ENCODE measurements at places on chromosomes 7 and 10. TPM values are rescaled to one million over a fixed set of nuclear protein-coding genes. Genes with fewer than 3 reads are reported as not detected.

Gene ARHGAP22
- 15.1 TPM for polyA plus RNA-seq

GRCh38 chr7:128167791-128168666 lies 73.0 kb upstream of the LEP start:
- no peaks in the 10 kb centered on the region for H3K36me3 ChIP-seq
- H3K4me3 ChIP-seq, result no peak overlapping the region
- H3K4me1 ChIP-seq, result no peaks in the 10 kb centered on the region
- peaks cover 4% of the 10 kb centered on the region for H3K27me3 ChIP-seq
- no peak overlapping the region for H3K27ac ChIP-seq

Gene C10orf105
- not detected for polyA plus RNA-seq

DNA sequence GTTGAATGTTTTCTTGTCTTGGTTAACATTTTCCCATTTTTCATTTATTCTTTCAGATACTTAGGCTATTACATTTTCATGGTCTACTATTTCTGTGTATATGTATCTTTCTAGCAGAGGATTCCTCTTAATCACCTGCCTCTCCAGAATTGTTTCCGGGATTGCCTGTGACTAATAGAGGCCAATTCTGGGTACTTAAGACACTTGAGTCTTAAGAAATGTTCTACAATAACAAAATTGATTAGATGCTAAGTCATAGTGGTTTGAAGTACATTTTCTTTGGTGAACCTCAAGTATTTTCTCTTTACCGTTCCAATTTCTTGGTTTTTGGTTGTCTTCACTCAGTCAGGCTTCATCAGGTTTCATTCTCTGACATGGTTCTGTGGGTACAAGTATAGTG lies 26.4 kb downstream of the BBS9 start:
- H3K27me3 ChIP-seq, result no peaks in the 10 kb centered on the region
- no peak overlapping the region for H3K4me3 ChIP-seq
- no peaks in the 10 kb centered on the region for H3K36me3 ChIP-seq
- no peaks in the 10 kb centered on the region for H3K4me1 ChIP-seq
- no peak for DNase-seq

DNA sequence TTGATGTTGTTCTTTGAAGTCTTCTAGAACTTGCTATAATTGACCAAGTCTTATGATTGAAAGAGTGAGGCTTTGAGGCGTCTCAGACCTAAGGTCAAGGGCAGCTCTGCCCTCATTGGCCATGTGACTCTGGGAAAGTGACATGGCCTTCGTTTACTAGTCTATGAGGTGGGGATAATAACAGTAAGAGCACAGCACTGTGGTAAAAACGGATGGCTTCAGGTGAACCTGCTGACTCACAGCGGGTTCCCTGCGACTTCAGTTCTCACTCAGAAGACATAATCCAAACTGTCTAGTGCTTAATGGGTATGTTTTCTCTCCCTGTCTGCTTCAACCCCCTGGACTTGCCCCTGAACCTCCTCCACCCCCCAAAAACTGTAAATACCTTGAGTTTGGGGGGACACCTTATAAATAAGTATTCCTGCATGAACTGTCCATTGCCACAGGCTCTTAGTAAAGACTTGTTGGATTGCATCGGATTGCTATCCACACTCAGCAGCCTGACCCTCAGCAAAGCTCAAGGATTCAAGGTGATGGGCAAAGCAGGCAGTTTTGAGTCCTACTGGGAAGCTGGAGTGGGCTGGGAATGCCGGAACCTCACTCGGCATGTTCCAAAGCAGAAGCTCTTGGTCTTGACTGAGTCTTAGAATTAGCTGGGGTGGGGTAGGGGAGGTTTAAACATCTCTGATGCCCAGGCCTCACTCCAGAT lies 304.6 kb downstream of the KLF6 start:
- no peak overlapping the region for H3K4me3 ChIP-seq
- DNase-seq, result no peak
- no peak overlapping the region for H3K27ac ChIP-seq
- no peaks in the 10 kb centered on the region for H3K4me1 ChIP-seq
- no peaks in the 10 kb centered on the region for H3K27me3 ChIP-seq
- no peaks in the 10 kb centered on the region for H3K36me3 ChIP-seq

DNA sequence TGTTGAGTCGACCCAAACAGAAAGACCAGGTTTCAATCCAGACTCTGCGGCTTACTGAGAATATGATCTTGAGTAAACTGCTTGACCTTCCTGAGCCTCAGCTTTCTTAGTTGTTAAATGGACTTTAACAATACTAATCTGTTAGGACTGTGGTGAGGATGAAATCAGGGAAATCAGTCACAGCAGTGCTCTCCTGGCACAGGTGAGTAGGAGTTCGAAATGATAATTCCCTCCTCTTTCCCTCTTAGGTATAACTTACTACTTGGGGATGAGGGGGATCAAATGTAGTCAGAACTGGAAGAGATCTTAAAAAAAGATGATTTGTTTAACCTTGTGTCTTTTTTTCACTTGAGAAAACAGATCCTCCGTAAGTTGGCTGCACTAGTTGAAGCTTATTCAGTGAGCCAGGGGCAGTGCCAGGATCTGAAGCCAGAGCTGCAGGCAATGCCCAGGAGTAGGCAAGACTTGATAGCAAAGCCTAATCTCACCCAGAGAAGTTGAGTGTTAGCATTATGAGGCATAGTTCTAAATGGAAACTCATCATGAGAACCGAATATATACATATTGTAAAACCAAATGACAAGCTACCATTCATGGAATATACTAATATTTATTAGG lies 1.8 kb upstream of the MAGI2 start:
- no peaks in the 10 kb centered on the region for H3K27me3 ChIP-seq
- peak overlapping the region; percentile 85 for H3K4me3 ChIP-seq
- H3K36me3 ChIP-seq, result no peaks in the 10 kb centered on the region

Gene NPSR1
- not detected for polyA plus RNA-seq

DNA sequence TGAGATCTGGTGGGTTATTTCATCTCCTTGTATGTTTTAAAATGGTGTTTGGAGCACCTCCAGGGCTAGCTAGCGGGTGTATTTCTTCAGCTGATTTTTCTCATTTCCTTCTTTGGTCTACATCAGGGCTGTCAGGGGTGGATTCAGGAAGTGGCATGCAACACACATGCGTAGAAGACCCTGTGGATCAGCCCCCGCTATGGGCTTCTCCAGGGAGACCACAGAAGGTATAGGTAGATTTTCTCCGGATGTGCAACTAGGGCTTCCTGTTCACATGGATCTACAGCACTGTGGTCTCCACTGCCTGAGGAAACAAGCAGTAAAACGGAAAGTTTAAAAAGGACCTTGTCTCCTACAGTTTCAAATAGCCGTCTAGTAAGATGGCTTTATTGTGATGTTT lies 10.4 kb downstream of the NUB1 start:
- peaks cover 7% of the 10 kb centered on the region for H3K36me3 ChIP-seq
- H3K27ac ChIP-seq, result no peak overlapping the region
- H3K4me1 ChIP-seq, result no peaks in the 10 kb centered on the region

DNA sequence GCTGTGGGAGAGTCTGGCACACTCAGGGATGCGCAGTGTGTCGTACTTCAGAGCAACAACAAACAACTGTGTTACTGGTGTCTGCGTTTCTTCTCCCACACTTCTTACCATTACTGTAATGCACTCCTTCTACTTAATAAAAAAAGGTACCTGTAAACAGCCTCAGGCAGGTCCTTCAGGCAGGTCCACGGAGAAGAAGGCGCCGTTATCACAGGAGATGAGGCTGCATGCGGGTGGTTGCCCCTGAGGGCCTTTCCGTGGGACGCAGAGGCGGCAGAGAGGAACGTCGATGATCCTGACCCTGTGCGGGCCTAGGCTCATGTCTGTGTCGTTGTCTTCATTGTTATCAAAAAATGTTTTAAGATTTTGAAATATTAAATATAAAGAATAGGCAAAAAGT lies 29.4 kb downstream of the NKX6-2 start:
- H3K36me3 ChIP-seq, result peaks cover 2% of the 10 kb centered on the region
- H3K4me3 ChIP-seq, result no peak overlapping the region
- no peaks in the 10 kb centered on the region for H3K27me3 ChIP-seq

- DNase-seq, result no peak
- H3K36me3 ChIP-seq, result no peaks in the 10 kb centered on the region
- no peaks in the 10 kb centered on the region for H3K27me3 ChIP-seq
- no peak overlapping the region for H3K27ac ChIP-seq
- H3K4me3 ChIP-seq, result no peak overlapping the region
- H3K4me1 ChIP-seq, result no peaks in the 10 kb centered on the region
Measured at GRCh38 chr10:71368643-71369042, 28.1 kb upstream of the CDH23 start.

DNA sequence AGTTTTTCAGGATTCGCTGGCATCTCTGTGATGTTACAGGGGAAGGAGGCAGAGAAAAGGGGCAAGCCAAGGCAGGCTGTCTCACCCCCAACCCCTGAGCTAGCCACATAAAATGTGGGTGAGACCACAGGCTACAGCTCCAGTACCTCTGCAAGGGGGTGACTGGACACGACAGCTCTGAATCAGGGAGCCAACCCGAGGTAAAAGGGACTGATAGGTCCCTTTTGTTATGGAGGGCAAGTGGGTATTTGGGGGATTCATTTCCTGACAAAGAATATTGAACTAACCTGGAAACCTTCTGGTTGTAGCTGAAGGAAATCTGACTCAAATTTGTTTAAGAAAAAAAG lies 67.2 kb downstream of the TACR2 start:
- H3K27me3 ChIP-seq, result no peaks in the 10 kb centered on the region
- H3K36me3 ChIP-seq, result no peaks in the 10 kb centered on the region
- no peak overlapping the region for H3K27ac ChIP-seq
- DNase-seq, result no peak

GRCh38 chr10:44425466-44425865 lies 40.6 kb upstream of the CXCL12 start:
- no peaks in the 10 kb centered on the region for H3K36me3 ChIP-seq
- H3K27ac ChIP-seq, result no peak overlapping the region
- H3K4me1 ChIP-seq, result no peaks in the 10 kb centered on the region
- no peak overlapping the region for H3K4me3 ChIP-seq
- no peaks in the 10 kb centered on the region for H3K27me3 ChIP-seq

Gene SPDYE16
- not detected for polyA plus RNA-seq

DNA sequence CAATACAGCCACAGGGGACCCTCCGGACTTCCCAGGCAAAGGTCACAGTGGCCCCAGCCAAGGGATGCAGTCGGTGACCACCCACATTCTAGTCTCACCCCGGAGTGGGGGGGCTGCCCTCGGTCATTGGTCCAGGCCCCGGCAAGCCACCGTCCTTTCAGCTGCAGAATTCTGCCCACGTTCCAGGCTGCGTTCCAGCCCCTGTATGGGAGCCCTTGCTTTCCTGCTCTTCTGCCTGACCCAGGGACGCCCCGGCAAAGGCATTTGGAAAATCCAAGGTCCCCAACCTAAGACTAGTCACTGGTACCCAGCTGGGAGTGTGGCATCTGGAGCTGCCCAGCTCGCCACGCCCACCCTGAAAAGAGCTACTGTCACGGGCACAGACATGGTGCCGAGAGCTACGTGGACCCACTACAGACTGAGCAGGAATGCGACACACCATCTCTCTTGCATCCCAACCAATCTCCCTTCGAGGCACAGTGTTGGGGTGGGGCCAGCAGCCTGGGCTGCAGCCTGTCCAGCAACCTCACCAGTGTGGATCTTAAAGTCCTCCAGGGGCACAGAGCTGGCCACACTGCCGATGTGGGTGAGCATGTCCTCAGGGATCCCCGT lies 18.6 kb downstream of the OGDHL start:
- DNase-seq, result no peak
- no peaks in the 10 kb centered on the region for H3K27me3 ChIP-seq
- H3K36me3 ChIP-seq, result no peaks in the 10 kb centered on the region
- H3K4me1 ChIP-seq, result no peaks in the 10 kb centered on the region
- no peak overlapping the region for H3K27ac ChIP-seq

DNA sequence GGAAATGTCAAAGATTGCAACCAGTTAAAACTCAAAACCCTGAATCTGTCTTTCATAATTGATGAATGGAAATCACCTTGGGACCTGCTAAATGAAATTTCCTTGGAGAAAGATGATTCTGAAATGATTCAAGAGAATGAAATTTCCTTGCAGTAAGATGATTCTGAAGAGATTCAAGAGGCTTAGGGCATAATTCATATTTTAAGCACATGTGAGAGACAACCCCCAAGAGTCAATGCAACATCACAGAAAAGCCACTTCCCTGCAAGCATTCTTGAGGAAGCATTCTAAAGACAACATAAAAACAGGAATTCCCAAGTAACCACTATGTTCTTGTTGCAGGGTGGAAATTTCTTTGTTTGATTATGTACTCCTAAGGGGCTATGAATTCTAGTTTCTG lies 113.7 kb downstream of the RELN start:
- H3K4me3 ChIP-seq, result no peak overlapping the region
- no peak for DNase-seq
- no peak overlapping the region for H3K27ac ChIP-seq
- H3K27me3 ChIP-seq, result no peaks in the 10 kb centered on the region

- no peak overlapping the region for H3K4me3 ChIP-seq
- H3K27me3 ChIP-seq, result no peaks in the 10 kb centered on the region
- H3K4me1 ChIP-seq, result no peaks in the 10 kb centered on the region
- DNase-seq, result no peak
- H3K36me3 ChIP-seq, result no peaks in the 10 kb centered on the region
Measured at GRCh38 chr7:134126146-134126545, 994 bp upstream of the LRGUK start.

GRCh38 chr7:44441079-44441478 lies 49.4 kb downstream of the NUDCD3 start:
- H3K4me1 ChIP-seq, result no peaks in the 10 kb centered on the region
- H3K36me3 ChIP-seq, result no peaks in the 10 kb centered on the region
- no peak for DNase-seq
- H3K4me3 ChIP-seq, result no peak overlapping the region
- no peaks in the 10 kb centered on the region for H3K27me3 ChIP-seq

Gene TLX1
- polyA plus RNA-seq, result 0.13 TPM

- H3K27me3 ChIP-seq, result no peaks in the 10 kb centered on the region
- no peaks in the 10 kb centered on the region for H3K4me1 ChIP-seq
- no peak overlapping the region for H3K27ac ChIP-seq
Measured at GRCh38 chr7:30062587-30062986, 34.4 kb downstream of the PLEKHA8 start.

GRCh38 chr10:131571865-131572264 lies 260.3 kb upstream of the TCERG1L start:
- no peaks in the 10 kb centered on the region for H3K4me1 ChIP-seq
- H3K27ac ChIP-seq, result no peak overlapping the region
- H3K4me3 ChIP-seq, result no peak overlapping the region
- H3K27me3 ChIP-seq, result no peaks in the 10 kb centered on the region

Gene HABP2
- polyA plus RNA-seq, result not detected

DNA sequence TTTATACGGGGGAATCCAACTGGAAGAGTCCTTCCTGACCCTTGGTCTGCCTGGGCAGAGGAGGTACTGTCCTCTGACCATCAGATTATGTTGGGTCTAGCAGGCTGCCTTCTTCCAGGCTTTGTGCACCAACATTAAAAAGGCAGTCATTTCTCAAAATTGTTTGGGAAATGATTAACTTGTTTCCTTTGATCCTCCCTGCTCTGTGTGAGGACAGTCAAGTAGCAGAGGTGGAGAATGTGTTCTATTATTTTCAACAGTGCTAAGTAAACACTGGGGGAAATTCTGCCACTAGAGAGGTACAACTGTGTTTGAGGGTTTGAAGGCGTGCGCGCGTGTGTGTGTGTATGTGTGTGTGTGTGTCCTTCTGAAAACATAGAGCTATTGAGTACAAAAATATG lies 20.6 kb downstream of the ACSL5 start:
- H3K27ac ChIP-seq, result no peak overlapping the region
- no peaks in the 10 kb centered on the region for H3K27me3 ChIP-seq
- no peak for DNase-seq
- no peaks in the 10 kb centered on the region for H3K4me1 ChIP-seq
- no peaks in the 10 kb centered on the region for H3K36me3 ChIP-seq
